ENCODE measurements at places on chromosomes 13 and 19.

DNA sequence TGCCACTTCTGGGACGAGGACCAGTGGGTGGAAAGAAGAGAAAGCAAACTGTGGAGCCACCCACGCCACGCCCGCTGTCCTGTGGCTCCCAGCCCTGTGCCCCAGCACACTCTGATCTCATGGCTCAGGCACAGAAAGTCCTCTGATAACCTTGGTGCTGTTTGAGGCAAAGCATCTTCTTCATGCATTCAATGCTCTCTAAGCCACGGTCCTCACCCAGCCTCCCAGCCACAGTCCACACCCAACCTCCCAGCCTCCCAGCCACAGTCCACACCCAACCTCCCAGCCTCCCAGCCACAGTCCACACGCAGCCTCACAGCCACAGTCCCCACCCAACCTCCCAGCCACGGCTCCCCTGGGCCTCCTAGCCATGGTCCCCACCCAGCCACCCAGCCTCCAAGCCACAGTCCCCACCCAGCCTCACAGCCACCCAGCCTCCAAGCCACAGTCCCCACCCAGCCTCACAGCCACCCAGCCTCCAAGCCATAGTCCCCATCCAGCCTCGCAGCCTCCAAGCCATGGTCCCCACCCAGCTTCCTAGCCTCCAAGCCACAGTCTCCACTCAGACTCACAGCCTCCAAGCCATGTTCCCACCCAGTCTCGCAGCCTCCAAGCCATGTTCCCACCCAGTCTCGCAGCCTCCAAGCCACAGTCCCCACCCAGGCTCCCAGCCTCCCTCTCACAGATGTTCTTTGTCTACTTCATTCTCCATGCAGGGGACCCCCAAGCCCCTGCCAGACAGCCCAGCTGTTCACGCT lies 74.9 kb downstream of the SOX1 start:
- no peak for DNase-seq

DNA sequence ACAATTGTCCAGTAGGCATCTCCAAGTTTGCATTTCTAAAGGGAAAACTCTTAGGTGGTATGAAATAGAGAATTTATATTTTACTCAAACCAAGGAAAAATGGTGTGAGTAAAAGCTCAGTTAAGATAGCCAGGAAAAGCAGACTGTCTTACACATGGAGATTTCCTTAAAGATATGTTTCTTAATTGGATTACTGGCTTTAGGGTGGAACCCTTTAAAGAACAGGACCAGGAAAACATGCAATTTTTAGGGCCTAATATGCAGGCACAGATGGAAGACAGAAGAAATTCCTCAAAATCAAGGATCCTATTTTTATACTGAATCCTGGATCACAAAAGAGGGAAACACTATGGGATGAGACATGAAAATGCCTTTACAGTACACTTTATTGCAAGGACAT lies 100.3 kb upstream of the PCDH17 start:
- DNase-seq, result no peak

DNA sequence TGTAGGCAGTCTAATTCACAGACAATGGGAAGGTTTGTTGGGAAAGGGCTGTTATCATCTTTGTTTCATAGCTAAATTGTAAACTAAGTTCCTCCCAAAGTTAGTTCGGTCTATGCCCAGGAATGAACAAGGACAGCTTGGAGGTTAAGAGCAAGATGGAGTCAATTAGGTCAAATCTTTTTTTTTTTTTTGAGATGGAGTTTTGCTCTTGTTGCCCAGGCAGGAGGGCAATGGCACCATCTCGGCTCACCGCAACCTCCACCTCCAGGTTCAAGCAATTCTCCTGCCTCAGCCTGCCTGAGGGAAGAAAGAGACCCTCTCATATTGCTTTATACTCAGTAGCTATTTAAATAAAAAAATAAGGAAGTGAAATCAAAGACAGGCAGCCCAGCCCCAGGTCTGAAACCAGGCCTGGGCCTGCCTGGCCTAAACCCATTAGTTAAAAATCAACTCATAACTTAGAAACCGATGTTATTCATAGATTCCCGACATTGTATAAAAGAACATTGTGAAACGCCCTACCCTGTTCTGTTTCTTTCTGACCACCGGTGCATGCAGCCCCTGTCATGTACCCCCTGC lies 297.4 kb upstream of the SGCG start:
- DNase-seq, result no peak

DNA sequence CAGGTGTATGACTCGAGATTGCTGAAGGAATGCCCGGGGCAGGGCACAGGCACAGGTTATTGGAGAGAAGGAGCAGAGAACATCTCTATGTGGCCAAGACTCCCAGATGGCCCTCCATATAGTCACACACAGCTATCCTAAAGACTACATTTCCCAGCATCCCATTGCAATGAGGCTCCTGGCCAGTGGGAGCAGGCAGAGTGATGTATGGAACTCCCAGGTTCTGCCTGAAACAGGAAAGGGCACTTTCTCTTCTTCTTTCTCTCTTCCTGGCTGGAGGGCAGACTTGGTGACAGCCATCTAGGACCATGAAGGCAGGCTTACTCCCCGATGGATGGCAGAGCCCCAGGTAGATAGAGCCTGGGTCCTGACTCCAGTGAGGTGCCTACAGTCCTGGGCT lies 13.5 kb downstream of the PPP1R13L start:
- DNase-seq, result no peak

GRCh38 chr13:48334534-48335127 lies 31.1 kb downstream of the RB1 start:
- DNase-seq, result peak; percentile 64

DNA sequence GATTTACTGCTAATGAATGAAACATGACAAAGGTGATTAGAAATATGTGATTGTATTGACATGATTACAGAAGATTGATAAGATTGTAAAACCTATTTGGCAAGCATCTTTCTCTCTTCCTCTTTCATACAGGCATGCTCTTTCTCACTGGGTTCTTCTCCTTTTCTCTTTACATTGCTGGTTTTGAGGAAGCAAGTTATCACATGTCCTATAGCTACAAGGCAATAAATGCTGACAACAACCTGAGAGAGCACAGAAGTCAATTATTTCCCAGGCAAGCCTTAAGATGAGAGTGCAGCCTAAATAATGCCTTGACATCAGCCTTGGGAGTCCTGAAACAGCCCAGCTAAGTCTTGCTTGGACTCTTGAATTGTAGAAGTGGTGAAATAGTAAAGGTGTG lies 875.0 kb downstream of the SLITRK1 start:
- DNase-seq, result no peak

- peak; percentile 70 for DNase-seq
Measured at GRCh38 chr19:40745402-40745780, 4.9 kb downstream of the ACTMAP start.

DNA sequence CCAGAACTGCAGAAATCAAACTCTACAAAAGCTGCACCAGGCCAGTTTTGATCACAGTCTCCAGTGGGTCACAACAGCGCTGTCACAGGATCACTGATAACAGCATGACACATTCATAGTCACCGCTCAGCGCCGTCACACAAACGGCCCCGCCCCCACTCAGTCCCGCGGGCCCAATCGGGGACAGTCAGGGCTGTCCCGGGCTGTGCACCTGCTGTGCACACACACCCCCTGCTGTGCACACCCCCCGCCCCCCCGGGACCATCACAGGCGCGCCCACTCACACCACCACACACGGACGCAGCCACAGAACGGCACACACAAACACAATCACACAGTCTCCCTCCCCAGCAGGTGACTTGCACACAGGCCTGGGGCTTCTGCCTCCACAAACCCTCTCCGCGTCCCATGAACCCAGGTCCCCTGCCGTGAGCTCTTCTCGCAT lies 435 bp upstream of the ZNF382 start:
- peak; percentile 25 for DNase-seq

- no peak for DNase-seq
Measured at GRCh38 chr19:6945733-6946132, 58.4 kb downstream of the ADGRE1 start.

- peak; percentile 89 for DNase-seq
Measured at GRCh38 chr13:29435125-29435911, 160.2 kb downstream of the SLC7A1 start.

DNA sequence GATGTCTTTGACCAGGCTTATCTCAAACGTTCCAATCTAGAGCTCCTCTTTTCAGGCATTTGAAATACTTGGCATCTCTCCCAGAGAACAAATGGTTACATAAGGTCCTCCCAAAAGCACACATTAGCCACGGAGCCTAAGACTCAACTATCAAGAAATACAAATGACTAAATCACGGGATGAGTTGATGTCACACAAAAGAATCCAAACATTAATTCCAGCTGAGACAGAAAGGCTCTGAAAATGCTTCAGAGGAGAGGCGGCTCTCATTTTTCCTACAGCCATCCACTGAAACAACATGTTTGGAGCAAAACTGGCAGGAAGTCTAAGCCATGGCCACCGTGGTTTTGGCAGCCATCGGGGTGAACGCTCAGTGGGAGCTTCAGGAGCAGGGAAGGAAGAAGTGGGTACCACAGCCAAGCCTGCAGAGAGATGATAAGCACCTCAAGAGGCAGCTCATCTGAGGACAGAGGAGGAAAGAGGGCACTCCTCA lies 122.5 kb downstream of the STK24 start:
- peak; percentile 91 for DNase-seq

DNA sequence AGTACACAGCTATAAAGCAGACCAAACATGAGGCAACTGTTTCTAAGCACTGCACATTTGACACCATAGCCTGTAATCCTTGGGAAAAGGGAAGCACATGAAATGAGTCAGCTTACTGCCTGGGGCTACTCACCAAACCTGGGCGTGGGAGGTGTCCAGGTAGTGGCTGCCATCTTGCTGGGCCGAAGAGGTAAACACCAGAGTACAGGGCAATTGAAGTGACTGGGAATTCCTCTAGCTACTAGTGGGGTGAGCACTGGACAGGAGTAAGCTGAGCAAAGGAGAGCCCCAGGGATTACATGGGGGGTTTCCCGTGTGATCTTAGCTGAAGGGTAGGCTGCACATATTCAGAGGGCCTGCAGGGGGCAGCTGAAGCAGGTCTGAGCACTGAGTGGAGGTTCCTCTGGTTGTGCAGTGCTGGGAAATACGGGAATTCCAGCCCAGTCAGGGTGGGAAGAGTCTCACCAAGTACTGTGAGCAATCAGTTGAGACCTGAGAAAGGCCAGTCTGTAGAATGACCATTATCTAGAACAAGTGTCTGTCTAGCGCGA lies 140.5 kb downstream of the SLC7A1 start:
- no peak for DNase-seq

DNA sequence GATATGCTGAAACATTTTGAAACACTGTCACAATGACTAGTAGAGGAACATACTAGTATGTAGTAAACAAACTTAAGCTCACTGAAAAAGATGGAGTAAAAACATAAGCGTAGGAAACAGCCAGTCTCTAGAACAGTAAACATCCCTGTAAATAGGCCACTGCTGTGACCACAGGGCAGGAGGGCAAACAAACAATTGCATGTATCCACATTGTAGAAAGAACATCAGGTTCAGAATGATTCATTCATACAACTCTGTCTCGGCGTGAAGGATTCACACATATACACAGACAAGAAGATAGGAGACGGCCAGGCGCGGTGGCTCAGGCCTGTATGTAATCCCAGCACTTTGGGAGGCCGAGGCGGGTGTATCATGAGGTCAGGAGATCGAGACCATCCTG lies 390.1 kb downstream of the IRS2 start:
- no peak for DNase-seq

DNA sequence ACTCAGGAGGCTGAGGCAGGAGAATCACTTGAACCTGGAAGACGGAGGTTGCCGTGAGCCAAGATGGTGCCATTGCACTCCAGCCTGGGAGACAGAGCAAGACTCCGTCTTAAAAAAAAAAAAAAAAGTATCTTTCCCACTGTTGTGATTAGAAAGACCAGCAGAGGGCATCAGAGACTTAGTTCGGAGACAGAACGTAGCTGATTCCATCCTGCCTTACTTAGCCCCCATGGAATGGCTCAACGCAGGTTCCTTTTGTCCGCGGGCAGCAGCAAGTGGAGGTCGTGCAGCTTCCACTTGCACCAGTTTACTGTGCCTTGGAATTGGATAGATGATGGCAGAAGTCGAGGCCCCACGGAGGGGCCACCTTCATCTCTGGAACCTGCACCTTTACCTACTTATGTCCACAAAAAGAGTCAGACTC lies 8.1 kb downstream of the TIMM29 start:
- DNase-seq, result peak; percentile 89

GRCh38 chr19:55005684-55006488 lies 32.2 kb downstream of the GP6 start:
- no peak for DNase-seq

DNA sequence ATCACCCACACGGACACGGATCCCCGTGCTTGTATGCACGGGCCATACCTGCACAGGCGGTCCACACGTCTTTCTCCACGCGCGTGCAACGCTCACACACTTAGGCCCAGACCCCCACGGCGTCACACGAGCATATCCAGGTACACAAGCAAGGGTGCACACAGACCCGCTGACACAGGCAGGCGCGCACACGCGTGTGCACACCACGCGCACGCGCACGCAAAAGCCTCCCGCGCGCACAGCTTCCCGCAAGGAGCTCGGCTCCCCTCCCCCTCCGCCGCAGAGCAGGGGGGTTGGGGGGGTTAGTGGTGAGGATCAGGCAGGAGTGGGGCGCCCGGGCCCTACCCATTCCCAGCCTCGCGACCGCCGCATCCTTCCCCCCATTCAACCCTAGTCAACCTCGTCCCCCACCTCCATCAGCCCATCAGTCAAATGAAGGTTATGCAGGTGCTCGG lies 407 bp downstream of the RAB3A start:
- no peak for DNase-seq

- no peak for DNase-seq
Measured at GRCh38 chr13:79185580-79185979, 220.5 kb downstream of the RBM26 start.

DNA sequence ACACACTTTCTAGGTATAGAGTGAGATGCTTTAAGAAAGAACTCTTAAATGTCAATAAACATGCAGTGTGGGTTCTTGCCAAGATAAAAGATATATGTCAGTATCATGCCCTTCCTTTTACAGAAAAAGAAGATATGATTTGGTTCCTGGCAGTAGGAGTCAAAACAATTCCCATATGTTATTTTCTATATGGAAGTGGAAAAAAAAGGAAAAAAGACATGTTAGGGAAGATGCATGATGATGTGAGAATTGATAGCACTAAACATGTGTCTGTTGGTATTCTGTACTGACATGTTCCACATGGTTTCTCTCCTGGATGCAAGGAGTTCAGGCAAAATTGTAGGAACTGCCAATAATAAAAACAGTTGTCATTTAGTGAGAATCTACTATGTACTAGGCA lies 318.8 kb upstream of the DACH1 start:
- no peak for DNase-seq

- DNase-seq, result no peak
Measured at GRCh38 chr13:50464349-50465251, 378.9 kb downstream of the DLEU7 start.

- no peak for DNase-seq
Measured at GRCh38 chr19:30074096-30074495, 132.1 kb downstream of the URI1 start.

- DNase-seq, result no peak
Measured at GRCh38 chr13:100106705-100107104, 17.8 kb downstream of the PCCA start.

DNA sequence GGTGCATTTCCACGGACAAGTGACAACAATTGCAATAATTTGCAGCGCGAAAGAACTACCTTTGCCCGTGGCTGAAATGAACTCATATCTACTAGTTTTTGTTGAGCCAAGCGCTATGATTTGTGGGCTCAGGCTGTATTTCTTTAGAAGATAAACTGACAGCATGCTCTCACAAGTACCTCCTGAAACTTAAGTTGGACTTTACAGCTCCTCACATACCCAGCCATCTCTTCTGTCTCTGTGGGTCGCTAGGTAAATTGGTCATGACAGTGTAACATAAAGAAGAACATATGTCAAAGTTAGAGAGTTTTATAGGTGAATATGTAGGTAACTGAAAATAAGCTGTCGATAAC lies 839 bp downstream of the COG6 start:
- DNase-seq, result peak; percentile 11

Measured in fibroblast of pulmonary artery (primary cell).